Nephron progenitor cell (in vitro differentiated cells): ENCODE measurements at places on chromosomes 2 and 18.

DNA sequence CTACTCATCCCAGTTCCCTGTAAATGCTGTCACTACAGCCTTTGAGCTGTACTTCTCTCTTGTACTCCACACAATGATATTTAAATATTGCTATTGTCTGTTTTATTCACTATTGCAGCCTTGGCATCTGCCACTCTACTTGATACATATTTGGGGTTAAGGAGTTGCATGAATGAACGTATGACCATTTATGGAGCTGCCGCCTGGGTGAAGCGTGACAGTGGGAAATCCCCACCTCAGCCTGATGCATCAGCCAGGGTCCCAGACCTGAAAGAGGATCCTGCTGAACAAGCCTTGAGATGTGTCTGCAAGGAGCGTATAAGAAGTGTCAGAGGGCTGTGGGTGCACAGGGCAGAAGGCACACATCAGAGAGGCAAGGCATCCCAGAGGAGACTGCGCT, 39.1 kb downstream of the MRPL35 start:
- peaks cover 20% of the 10 kb centered on the region for H3K4me1 ChIP-seq
- no peak overlapping the region for H3K4me3 ChIP-seq
- no peaks in the 10 kb centered on the region for H3K36me3 ChIP-seq

GRCh38 chr2:40773291-40773690, 321.4 kb upstream of the SLC8A1 start:
- H3K36me3 ChIP-seq, result no peaks in the 10 kb centered on the region
- no peak overlapping the region for H3K27ac ChIP-seq
- no peak overlapping the region for H3K4me3 ChIP-seq
- no peaks in the 10 kb centered on the region for H3K4me1 ChIP-seq

- peaks cover 2% of the 10 kb centered on the region for H3K27me3 ChIP-seq
- no peaks in the 10 kb centered on the region for H3K4me1 ChIP-seq
- H3K27ac ChIP-seq, result no peak overlapping the region
- DNase-seq, result no peak
- H3K36me3 ChIP-seq, result peaks cover 6% of the 10 kb centered on the region
- no peak overlapping the region for H3K4me3 ChIP-seq
These were observed 171.7 kb downstream of the ANKRD30B start for GRCh38 chr18:14919666-14920065.

- peaks cover 73% of the 10 kb centered on the region for H3K36me3 ChIP-seq
- H3K4me3 ChIP-seq, result no peak overlapping the region
- H3K27me3 ChIP-seq, result peaks cover 2% of the 10 kb centered on the region
- DNase-seq, result no peak
- no peak overlapping the region for H3K27ac ChIP-seq
- peaks cover 47% of the 10 kb centered on the region for H3K4me1 ChIP-seq
These were observed 148.5 kb downstream of the TANC1 start for GRCh38 chr2:159116922-159117321.

GRCh38 chr2:16244966-16245320, 304.6 kb downstream of the MYCN start:
- H3K4me3 ChIP-seq, result no peak overlapping the region
- no peak for DNase-seq
- H3K4me1 ChIP-seq, result peaks cover 51% of the 10 kb centered on the region
- H3K36me3 ChIP-seq, result no peaks in the 10 kb centered on the region
- H3K27me3 ChIP-seq, result peaks cover 3% of the 10 kb centered on the region

- no peaks in the 10 kb centered on the region for H3K36me3 ChIP-seq
- no peak for DNase-seq
- no peak overlapping the region for H3K4me3 ChIP-seq
- no peak overlapping the region for H3K27ac ChIP-seq
- H3K4me1 ChIP-seq, result peaks cover 58% of the 10 kb centered on the region
These were observed 83.2 kb downstream of the CELF4 start for GRCh38 chr18:37482433-37482832.

- no peaks in the 10 kb centered on the region for H3K36me3 ChIP-seq
- H3K4me3 ChIP-seq, result no peak overlapping the region
- H3K27ac ChIP-seq, result no peak overlapping the region
- H3K4me1 ChIP-seq, result peaks cover 18% of the 10 kb centered on the region
- H3K27me3 ChIP-seq, result peaks cover 13% of the 10 kb centered on the region
These were observed 118.5 kb upstream of the SLC14A2 start for GRCh38 chr18:45496741-45497140.

DNA sequence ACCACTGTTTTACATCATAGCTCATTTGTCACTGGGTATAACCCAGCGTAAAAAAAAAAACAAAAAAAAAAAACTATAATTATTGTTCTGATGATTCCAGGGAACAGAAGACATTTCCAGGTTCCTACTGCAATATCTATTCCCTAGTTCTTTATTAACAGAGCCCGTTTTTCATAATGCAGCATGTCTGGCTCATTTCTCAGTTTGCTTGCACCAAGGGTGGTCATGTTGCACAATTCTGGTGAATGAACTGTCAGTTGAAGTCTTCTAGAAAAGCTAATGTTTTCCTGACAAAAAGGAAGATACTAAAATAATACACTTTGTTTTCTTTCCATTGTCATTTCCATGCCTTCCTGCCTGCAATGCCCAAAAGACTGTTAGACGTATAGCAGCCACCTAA, 180.1 kb downstream of the RDH14 start:
- H3K36me3 ChIP-seq, result no peaks in the 10 kb centered on the region
- no peak overlapping the region for H3K27ac ChIP-seq
- peaks cover 11% of the 10 kb centered on the region for H3K27me3 ChIP-seq
- H3K4me1 ChIP-seq, result peaks cover 9% of the 10 kb centered on the region

DNA sequence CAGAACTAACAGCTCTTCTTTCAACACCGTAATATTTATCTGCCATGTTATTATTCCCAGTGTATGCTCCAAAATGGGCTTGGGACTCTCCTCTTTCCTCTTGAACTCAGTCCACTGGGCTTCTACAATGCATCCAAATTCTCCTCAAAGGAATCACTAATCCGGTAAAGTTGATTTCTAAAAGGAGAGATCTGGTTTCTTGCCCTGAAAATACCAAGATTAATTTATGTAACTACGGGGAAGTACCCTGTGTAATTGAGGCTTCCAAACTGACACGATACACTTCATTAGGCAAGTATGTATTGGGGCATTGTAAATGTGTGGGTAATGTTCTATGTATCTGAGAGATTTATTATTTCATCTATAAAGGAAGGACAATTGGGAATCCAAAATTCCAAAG, 5.7 kb downstream of the NCKAP5 start:
- DNase-seq, result no peak
- no peaks in the 10 kb centered on the region for H3K36me3 ChIP-seq
- peaks cover 11% of the 10 kb centered on the region for H3K27me3 ChIP-seq
- H3K27ac ChIP-seq, result no peak overlapping the region
- peaks cover 20% of the 10 kb centered on the region for H3K4me1 ChIP-seq

GRCh38 chr2:27887830-27888229, 2.4 kb downstream of the RBKS start:
- H3K27me3 ChIP-seq, result peaks cover 4% of the 10 kb centered on the region
- H3K36me3 ChIP-seq, result no peaks in the 10 kb centered on the region
- peaks cover 38% of the 10 kb centered on the region for H3K4me1 ChIP-seq
- no peak overlapping the region for H3K27ac ChIP-seq

GRCh38 chr2:40036241-40036640, 257.2 kb upstream of the THUMPD2 start:
- no peak overlapping the region for H3K4me3 ChIP-seq
- H3K4me1 ChIP-seq, result no peaks in the 10 kb centered on the region
- no peaks in the 10 kb centered on the region for H3K36me3 ChIP-seq
- peaks cover 5% of the 10 kb centered on the region for H3K27me3 ChIP-seq
- H3K27ac ChIP-seq, result no peak overlapping the region

GRCh38 chr2:22253171-22253570, 1129.4 kb downstream of the TDRD15 start:
- no peak overlapping the region for H3K27ac ChIP-seq
- no peaks in the 10 kb centered on the region for H3K27me3 ChIP-seq
- H3K4me1 ChIP-seq, result no peaks in the 10 kb centered on the region
- no peak for DNase-seq
- H3K4me3 ChIP-seq, result no peak overlapping the region

DNA sequence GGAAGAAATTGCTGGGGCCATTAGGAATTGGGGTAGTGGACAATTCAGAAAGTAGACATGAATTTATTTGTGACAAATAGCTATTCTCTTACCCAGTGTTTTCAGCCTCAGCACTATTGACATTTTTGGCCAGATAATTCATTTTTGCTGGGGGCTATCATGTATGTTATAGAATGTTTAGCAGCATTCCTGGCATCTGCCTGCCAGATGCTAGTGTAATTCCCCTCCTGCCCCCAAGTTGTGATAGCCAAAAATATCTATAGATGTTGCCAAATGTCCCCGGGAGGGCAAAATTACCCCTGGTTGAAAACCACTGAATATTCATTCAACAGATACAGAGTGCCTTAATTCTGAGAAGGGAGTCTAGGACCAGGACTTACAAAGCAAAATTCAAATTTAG, 183.6 kb downstream of the BABAM2 start:
- no peak for DNase-seq
- H3K27me3 ChIP-seq, result peaks cover 3% of the 10 kb centered on the region
- H3K4me1 ChIP-seq, result peaks cover 10% of the 10 kb centered on the region
- no peak overlapping the region for H3K4me3 ChIP-seq
- no peaks in the 10 kb centered on the region for H3K36me3 ChIP-seq
- no peak overlapping the region for H3K27ac ChIP-seq

DNA sequence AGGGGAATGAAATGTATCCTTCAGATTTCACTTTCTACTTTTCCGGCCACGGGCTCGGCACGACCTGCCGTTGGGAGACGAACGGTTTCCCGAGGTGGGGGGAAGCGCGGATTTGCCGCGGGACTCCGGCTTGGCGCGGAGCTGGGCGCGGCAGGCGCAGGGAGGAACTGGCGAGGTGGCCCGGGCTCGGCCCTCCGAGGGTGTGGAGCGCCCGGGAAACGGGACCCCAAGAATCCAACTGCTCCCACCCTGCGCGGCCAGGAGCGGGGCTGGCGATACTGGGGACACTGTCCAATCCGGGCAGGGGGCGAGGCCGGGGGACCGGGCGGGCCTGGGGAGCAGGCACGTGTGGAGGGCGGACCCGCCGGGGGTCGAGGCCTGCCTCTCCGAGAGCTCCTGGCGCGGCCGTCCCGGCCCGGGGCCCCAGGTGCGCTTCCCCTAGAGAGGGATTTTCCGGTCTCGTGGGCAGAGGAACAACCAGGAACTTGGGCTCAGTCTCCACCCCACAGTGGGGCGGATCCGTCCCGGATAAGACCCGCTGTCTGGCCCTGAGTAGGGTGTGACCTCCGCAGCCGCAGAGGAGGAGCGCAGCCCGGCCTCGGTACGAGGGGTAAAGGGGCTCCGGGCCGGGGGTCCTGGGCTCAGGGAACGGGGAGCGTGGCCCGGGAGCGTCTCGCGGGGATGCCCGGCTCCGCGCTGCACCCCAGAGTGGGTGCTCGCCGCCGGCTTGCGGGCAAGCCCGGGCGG, at the start of gene ANXA4:
TSS of gene ANXA4 (plus strand) at position 560 of the 747 bp plus-strand sequence. CDS start 39,432 bp downstream, outside the sequence.
- H3K27ac ChIP-seq, result peak within 1 kb of the TSS; percentile 60
- H3K4me1 ChIP-seq, result peaks cover 24% of the 10 kb centered on the region
- DNase-seq, result peak; percentile 65
- peak within 1 kb of the TSS; percentile 89 for H3K4me3 ChIP-seq
- H3K27me3 ChIP-seq, result peaks cover 29% of the 10 kb centered on the region
- H3K36me3 ChIP-seq, result peaks cover under 1% of the 10 kb centered on the region

- peaks cover 11% of the 10 kb centered on the region for H3K4me1 ChIP-seq
- no peak overlapping the region for H3K4me3 ChIP-seq
- no peaks in the 10 kb centered on the region for H3K36me3 ChIP-seq
- H3K27me3 ChIP-seq, result no peaks in the 10 kb centered on the region
- H3K27ac ChIP-seq, result no peak overlapping the region
These were observed 160.3 kb upstream of the TCF4 start for GRCh38 chr18:55748227-55748738.
